Left cardiac atrium (tissue), 4 donors: ENCODE measurements at places on chromosomes 13 and 19. TPM values are rescaled to one million over a fixed set of nuclear protein-coding genes. Genes with fewer than 3 reads are reported as not detected.

- no peak for DNase-seq
Observed at GRCh38 chr19:41941410-41942202, 13.4 kb upstream of the ERFL start.

DNA sequence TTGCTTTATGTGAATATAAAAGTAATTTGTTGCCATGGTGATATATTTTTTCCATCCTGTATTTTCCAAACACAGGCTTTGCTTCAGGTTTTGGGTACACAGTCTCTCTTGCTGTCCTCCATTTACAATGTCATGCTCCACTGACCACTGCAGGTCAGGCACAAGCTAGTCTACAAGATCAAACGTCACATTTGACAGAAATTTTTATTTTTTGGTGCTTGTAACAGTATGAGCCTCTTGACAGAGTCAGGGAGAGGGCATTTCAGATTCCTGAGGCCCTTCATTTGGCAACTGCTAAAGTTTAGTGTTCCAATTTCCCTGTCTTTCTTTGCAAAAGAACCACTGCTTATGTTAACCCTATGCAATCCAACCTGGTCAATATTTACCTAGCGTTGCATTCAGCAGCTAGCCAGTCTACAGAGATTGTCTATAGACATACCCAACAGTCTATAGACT lies 175.0 kb downstream of the RFC3 start:
- DNase-seq: no peak

DNA sequence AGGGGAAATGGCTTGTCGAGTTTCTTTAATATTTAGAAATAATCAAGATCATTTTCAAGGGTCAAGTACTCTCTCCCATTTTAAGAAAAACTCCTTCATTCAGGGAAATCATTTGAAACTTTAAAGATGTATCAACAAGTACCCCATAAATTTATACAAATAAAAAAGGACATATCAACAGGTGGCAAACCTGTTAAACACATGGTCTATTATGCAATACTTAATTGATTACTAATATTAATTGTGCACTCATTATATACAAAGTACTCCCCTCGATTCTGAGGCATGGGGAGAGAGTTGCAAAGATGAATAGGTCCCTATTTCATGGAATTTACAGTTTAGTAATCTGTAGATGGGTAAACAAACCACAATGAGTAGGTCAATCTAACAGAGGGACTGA lies 2.1 kb upstream of the LRCH1 start:
- no peak for DNase-seq

DNA sequence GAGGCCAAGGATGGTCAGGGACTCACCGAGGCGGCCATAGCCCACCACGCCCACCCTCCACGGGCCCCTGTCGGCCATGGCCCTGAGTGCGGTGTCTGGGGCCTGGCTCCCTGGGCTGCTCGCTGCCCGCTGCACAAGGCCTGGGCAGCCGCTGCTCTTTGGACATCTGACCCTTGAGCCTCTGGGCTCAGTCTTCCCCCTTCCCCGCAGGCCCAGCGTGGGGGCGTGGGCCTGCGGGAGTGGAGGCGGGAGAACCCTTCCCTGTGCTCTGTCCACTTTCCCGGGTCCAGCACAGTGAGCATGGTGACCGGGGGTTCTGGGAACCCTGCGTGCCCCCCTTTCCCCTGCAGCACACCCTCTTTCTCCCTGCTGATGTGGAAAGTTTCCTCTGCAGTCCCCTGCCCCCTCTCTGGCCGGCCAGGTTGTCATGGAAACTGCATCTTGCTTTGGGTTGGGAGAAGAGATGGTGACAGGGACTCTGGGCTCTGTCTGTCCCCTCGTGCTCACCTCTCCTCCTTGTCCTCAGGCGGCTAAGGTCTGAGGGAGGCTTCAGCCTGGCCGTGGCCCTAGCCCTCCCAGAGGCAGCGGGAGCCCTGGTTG lies at the start of gene ASPDH:
Gene ASPDH, minus strand, starts transcription at position 168 of the 600 bp plus-strand sequence. Its CDS starts 90 bp downstream, at position 78.
- no peak for DNase-seq

DNA sequence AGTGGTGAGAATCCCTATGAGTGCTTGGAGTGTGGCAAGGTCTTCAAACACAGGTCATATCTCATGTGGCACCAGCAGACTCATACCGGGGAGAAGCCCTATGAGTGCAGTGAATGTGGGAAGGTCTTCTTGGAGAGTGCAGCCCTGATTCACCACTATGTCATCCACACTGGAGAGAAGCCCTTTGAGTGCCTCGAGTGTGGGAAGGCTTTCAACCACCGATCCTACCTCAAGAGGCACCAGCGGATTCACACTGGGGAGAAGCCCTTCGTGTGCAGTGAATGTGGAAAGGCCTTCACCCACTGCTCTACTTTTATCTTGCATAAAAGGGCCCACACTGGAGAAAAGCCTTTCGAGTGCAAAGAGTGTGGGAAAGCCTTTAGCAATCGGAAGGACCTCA lies 18.7 kb upstream of the AURKC start:
- no peak for DNase-seq

- DNase-seq: no peak
Observed at GRCh38 chr19:46714444-46715106, 2.3 kb downstream of the PRKD2 start.

- no peak for DNase-seq
Observed at GRCh38 chr13:99282264-99283231, 24.4 kb upstream of the GPR18 start.

Gene MYPOP
- 9.3 TPM for total RNA-seq

Gene MCEMP1
- total RNA-seq: 1.7 TPM

Gene PSG3
- total RNA-seq: not detected

Gene ZNF613
- 5.5 TPM for total RNA-seq

Gene CERS1
- 0.80 TPM for total RNA-seq

Gene PRR19
- 0.12 TPM for total RNA-seq
